HuH-7 (cell line): ENCODE measurements at places on chromosomes 7 and 10.

GRCh38 chr10:74932648-74933047 is 106.2 kb downstream of the KAT6B start:
- DNase-seq, result no peak

DNA sequence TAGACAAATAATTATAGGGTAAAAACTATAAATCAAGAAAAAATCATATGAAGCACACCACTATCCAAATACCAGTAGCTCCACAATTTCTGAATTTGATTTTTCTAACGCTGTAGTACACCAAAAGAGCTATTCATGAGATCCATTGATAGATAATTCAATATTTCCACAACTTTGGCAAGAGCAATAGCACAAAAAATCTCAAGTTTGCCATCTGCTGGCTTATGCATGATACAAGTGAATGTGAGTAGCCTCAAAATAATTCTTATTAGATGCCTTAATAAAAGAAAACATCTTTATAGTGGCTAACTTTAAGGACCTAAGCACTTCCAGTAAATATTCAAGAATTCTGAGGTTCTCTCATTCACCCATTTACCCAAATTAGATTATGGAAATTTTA is 2.2 kb upstream of the TMEM196 start:
- DNase-seq, result no peak

DNA sequence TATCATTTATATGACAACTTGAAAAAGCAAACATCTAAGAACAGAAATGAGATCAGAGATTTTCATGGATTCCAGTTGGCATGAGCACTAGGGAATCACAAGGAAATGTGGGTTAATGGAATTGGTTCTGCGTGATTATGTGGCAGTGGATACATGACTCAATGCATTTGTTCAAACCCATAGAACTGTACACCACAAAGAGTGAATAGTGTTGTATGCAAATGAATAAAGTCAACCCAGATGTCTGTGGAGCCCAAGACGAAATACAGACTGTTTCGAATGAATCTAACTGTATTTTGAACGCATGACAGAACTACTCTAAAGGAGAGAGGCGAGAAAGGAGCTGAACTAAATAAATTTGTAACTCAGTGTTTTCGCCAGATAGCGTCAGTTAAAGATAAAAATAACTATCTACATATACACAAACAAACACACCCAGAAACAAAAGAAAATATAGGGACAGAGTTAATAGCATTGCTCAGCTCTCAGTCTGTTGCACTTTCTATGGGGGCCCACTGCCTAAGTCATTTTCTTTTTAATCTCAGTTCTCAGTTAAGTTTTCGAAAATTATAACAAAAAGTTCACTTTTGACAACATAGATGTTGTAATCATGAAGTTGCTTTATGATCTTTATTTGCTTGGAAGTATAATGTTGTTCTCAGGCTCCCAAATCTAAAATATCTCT is 636.7 kb upstream of the SEMA3D start:
- DNase-seq, result no peak

- DNase-seq, result no peak
Measured at GRCh38 chr10:76161301-76161582, 729.8 kb downstream of the LRMDA start.

GRCh38 chr7:121994625-121995410 is 121.9 kb downstream of the PTPRZ1 start:
- DNase-seq, result peak; percentile 35

- DNase-seq, result no peak
Measured at GRCh38 chr7:77460057-77460486, 43.9 kb upstream of the GSAP start.

DNA sequence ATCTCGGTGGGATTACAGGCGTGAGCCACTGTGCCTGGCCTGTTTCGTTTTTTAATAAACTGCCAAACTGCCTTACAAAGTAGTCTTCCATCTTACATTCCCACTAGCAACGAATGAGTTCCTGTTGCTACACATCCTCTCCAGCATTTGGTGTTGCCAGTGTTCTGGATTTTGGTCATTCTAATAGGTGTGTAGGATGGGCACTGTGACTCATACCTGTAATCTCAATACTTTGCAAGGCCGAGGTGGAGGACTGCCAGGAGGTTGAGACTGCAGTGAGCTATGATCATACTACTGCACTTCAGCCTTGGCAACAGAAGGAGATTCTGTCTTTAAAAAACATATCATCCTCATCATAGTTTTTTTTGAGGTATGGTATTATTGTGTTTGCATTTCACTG is 21.4 kb upstream of the RSBN1L start:
- no peak for DNase-seq

- no peak for DNase-seq
Measured at GRCh38 chr7:127667759-127668530, 16.0 kb downstream of the SND1 start.

GRCh38 chr10:84005403-84005802 is 133.9 kb upstream of the GHITM start:
- no peak for DNase-seq

- no peak for DNase-seq
Measured at GRCh38 chr10:131722121-131722520, 178.7 kb upstream of the PPP2R2D start.

- no peak for DNase-seq
Measured at GRCh38 chr10:69089638-69090599, 2.0 kb downstream of the SRGN start.

GRCh38 chr7:89094269-89094668 is 298.7 kb upstream of the TEX47 start:
- no peak for DNase-seq

GRCh38 chr7:46003161-46003560 is 82.1 kb upstream of the IGFBP3 start:
- DNase-seq, result no peak

GRCh38 chr7:64651203-64651602 is 14.7 kb upstream of the ZNF107 start:
- DNase-seq, result no peak

DNA sequence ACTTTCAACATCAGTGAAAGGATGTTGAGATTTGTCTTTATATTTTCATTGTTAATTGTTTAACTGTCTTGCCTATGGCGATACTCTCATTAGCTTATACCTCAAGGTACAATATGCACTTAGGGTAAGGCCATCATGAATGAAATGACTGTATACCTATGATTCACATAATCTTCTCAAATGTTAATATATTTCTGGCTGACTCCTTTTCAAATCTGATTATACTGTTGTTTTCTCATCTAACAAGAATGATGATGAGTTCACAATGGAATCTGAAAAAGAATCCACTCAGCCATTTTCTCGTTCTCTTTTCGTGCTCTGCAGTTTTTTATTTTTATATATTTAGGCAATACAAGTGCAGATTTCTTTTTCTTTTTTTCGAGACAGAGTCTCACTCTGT is 159.1 kb downstream of the ARHGAP12 start:
- no peak for DNase-seq

- DNase-seq, result no peak
Measured at GRCh38 chr7:144818511-144818910, 17.3 kb downstream of the TPK1 start.

DNA sequence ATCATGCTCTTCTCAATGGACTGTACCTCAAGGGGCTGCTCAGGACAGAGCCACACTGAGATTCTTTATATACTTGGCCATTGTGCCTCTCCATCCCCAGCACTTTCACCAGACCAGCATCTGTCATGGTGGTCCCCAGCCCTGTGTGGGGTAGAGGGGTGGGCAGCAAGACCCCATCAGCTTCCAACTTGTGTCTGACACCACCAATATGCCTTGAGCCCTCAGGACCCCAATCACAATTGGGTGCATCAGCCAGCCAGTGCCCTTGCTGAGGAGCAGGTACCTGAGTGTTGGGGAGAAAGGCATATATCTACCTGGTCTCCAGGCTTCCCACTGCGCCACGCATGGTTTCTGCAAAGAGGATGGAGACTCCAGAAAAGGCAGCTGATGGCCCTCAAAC is 56.3 kb downstream of the GRID1 start:
- DNase-seq, result no peak

DNA sequence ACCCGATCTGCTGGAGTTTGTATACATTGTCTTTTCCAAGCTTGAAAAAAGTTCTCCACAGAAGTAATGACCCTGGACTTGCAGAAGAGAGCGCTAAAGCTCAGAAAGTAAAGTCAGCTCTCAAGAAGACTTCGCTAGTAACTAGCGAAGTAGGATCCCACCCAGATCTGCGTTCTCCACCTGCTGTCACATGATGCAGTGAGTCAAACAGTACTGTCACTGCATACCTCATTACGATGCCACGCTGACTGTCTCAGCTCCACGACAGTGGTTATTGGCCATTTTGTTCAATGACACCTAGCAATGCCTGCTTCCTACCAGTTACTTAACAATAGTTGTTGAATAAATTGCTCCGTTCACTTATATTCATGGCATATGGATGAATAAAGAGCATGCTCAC is 29.7 kb upstream of the SEC61G start:
- DNase-seq, result peak; percentile 83

GRCh38 chr7:68980011-68980410 is 618.3 kb upstream of the AUTS2 start:
- DNase-seq, result no peak

DNA sequence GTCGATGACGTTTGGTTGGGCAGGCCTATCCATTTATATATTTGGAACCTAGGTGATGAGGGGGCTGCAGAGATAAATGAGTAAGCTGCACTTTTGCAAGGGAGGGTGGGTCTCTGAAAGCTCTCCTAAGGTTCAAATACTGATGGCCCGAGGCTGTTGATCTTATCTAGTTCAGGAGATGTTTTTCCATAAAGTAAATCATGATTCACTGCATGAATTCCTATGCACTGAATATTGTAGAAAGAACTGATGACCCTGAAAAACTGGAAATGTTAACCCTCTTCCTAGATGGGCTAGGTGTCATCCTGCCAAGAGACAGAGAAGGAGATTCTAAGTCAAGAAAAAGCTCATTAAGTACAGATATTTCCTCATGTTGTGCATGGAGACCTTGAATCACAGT is 459.9 kb downstream of the PLXNA4 start:
- no peak for DNase-seq

DNA sequence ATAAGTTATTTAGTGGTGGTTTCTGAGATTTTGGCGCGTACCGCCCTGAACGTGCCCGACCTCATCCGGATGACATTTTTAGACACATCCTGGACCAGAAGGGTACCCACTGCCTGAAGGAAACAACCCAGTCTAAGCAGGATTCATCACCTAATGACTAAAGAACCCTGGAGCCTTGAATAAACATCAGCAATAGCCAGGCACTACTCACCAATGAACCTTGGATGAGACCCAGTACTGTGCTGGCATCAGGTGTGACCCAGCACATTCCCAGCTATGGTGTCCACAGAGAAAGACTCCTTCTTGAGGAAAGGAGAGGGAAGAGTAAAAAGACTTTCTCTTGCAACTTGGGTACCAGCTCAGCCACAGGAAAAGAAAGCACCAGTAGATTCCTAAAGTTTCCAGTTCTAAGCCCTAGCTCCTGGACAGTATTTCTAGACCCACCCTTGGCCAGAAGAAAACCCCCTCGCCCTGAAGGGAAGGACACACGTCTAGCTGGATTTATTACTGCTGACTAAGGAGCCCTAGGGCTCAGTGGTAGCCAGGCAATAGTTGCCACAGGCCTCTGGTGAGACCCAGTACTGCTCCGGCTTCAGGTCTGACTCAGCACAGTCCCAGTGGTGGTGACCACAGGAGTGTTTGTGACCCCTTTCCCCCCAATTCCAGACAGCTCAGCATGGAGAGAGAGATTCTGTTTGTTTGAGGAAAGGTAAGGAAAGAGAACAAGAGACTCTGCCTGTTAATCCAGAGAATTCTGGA is 32.5 kb downstream of the ZNF277 start:
- DNase-seq, result no peak

DNA sequence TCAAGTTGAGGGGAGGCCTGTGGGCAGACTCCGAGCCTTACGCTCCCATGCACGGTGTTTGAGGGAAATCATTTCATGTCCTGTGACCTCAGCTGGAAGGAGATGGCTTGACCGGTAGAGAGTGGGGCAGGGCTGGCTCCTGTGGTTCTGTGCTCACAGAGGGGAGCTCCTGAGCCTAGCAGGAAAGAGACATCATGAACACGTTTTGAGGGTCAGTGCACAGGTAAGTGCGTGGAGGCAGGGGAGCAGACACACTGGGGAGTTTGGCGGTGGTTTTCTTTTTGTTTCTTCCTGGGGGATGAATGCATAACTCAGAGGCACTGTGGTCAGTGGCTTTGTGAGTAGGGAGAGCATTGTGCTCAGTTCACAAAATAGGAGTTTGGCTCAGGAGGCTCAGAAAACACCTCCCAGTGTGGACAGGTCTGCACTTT is 22.5 kb downstream of the ADCY1 start:
- no peak for DNase-seq

GRCh38 chr10:43772171-43772570 is 123.5 kb upstream of the ZNF32 start:
- DNase-seq, result no peak

GRCh38 chr7:1851721-1852516 is 181.8 kb downstream of the ELFN1 start:
- DNase-seq, result no peak

GRCh38 chr7:81721437-81721836 is 48.4 kb downstream of the HGF start:
- no peak for DNase-seq

DNA sequence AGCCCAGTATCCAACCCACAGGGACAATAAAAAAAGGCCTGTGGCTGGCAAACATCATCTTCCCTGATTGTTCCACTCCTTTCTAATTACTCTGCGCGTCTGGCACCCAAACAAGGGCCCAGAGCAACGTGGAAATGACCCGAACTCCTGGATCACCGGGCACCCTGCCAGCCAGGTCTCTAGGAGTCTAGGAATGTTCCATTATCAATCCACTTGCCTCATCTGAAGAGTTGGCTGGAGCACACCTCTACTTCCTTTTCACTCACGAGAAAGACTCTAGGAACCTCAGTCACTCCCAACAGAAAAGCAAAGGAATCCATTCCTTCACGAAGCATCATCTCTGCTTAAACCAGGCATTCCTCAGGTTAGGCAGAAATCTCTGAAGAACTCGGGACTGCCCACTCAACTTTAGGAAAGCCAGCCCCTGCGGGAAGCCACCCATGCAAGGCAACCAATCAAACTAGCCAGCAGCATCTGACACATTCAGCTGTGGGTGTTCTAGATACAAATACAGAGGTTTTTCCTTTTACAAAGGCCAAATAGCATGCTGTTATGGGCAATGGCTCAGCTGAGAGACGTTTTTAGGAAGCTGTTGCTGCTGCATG is 37.7 kb downstream of the ATXN7L1 start:
- DNase-seq, result no peak

- DNase-seq, result no peak
Measured at GRCh38 chr7:34886856-34887255, 150.4 kb downstream of the DPY19L1 start.

DNA sequence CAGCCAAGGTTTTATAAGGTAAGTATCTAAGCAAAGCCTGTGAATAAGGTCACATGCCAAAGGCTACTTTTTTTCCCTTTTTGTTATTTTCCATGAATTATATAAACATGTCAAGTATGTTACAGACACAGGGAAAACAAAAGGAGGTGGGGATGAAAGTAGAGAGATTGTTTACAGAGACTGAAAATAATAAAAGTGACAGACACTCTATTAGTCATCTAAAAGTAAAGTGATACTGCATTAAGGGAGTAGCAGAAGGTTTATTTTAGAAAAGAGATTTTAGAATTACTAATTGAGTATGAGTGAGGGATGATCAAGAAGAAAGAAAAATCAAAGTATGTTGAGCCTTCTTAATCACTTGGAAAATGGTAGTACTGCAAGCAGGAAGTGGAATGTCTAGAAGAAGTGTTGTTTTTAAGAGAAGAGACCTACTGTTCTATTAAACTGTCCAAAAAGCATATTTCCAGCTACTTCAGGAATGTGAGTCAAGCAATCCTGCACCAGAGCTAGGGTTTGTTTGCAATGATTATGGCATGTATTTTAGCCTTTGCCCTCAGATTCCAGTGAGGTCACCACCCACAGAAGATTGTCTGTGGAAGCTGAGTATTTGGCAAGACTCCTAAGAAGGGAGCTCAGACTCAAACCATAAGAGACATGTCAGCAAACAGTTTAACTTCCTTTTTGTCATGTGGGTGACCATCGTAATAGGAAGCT is 177.9 kb upstream of the PLXDC2 start:
- peak; percentile 50 for DNase-seq
